ENCODE measurements at places on chromosomes 5 and 9. TPM values are rescaled to one million over a fixed set of nuclear protein-coding genes. Genes with fewer than 3 reads are reported as not detected.

GRCh38 chr5:170126626-170127025 is 20.9 kb downstream of the FOXI1 start:
- DNase-seq = no peak

DNA sequence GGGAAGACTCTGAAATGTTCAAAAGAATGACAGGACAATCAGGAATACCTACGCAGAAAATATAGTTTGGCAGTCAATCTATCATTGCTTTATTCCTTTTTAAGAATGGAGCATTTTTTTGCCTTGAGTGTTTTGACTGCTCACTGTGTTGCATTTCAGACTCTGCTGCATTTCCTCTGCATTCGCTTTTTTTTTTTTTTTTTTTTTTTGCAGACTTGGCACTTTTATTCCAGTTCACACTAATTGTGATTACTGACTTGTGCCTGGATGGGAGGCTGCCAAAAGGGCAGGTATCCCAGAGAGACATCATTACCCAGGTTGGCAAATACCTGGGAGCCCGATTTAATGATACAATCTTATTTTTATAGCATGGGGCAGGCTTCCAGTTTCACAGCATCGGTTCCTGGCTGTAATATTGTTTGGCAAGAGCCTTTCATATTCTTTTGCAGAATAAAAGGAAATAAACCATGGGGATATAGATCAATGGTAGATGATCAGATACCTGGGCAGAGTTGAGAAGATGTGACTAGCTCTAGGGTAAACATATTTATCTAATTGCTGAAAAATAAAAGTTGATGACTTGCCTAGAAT is 1132.6 kb downstream of the MAT2B start:
- DNase-seq = no peak

DNA sequence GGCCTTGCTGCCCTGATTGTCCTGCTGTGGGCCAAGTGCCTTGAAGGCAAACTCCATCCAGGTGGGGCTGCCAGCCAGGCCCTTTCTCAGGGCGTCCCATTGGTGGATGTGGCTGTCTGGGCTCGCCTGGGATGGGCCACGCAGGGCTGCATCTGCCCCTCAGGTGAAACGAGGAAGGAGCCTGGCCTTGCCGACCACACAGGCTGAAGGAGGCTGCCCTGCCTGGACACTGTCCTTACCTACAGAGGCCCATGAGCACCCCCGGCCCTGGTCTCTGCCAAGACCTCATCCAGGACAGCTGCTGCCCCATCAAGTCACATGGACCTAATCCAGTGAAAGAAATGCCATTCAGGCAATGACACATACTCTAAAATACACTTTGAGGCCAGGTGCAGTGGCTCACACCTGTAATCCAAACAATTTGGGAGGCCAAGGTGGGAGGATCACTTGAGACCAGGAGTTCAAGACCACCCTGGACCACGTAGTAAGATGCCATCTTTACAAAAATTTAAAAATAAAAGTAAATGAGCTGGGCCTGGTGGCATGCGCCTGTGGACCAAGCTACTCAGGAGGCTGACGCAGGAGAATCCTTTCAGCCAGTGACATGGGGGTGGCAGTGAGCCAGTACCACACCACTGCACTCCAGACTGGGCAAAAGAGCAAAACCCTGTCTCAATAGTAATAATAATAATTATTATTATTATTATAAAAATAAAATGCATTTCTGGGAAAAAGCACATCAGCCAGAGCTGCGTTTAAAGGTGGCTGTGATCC is 33.9 kb downstream of the PNPLA7 start:
- DNase-seq = no peak

DNA sequence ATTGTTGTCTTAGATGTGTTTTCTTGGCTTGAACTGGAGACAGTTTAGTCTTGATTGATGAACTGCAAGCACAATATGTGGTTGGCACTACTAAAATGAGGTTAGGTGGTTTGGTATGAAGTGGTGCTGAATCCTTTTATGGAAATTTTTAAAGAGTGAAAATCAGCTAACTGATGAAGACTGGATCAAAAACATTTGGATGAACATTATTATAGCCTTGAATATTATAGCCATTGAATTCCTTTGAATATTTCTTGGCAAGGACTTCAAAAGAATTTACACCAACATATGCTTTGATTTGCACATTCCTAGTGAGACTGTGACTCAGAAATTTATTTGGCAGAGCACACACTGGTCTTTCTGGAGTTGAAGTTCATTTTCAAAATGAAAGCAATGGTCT is 318.3 kb downstream of the CHSY3 start:
- no peak for DNase-seq

DNA sequence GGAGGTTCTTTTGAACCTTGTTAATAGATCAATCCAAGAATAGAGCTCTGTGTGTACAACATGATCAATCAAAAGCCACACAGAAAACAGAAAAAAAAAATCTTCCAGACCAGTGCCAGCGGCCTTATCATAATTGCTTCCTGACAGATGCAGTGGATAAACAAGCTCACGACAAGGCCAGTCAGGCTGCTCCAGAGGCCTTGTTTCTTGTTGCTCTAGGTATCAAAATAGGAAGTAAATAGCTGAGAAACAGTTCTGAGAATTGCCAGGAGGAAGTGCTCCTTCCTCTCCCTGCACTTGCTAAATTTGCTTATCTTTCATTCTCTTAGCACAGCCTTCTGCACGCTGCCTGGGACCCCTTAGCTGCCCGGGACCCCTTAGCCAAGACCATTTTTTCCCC is 199.0 kb upstream of the TARS1 start:
- DNase-seq = no peak

GRCh38 chr9:100561256-100561655 is 16.6 kb upstream of the CAVIN4 start:
- DNase-seq = no peak

DNA sequence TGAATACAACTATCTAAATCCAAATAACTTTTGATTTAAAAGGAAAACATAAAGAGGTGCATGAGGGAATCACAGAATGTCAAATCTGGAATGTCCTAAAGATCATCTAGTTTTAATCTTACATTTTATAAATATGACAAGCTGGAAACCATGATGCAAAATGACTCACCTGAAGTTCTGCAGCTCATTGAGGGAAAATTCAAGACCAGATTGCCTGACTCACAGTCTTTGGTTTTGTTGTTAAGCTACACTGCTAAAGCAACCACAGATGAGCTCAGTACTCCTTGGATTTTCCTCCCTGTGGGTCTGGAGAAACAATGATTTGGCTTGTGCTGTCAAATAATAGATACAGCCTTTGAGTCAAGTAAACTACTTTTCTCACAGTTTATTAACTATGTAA is 19.1 kb upstream of the EDIL3 start:
- DNase-seq = no peak

DNA sequence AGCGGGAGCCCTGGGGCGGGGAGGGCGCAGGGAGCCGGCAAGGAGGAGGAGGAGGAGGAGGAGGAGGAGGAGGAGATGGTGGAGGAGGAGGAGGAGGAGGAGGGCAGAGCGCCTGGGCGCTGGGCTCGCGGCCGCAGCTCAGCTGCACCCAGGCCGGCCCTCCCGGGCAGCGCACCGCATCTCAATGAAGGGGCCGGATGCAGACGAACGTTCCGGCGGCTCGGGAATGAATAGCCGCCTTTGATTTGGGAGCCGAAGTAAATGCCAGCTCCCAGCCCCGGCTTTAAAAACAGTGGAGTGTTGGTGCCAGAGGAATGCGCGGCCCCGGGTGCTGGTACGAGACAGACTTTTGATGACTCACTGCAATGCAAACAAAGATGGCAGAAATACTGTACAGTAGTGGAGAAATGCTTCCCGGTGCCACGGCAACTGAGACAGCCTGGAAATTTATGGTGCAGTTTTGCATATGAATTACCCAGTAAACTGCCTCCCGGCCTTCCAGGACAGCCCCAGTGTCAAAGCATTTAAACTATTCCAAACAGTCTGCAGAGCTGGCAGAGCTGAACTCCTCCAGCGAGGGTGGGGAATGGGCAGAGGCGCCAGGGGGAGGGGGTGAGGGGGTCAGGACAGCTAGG is 43.1 kb downstream of the NACC2 start:
- peak; percentile 51 for DNase-seq

DNA sequence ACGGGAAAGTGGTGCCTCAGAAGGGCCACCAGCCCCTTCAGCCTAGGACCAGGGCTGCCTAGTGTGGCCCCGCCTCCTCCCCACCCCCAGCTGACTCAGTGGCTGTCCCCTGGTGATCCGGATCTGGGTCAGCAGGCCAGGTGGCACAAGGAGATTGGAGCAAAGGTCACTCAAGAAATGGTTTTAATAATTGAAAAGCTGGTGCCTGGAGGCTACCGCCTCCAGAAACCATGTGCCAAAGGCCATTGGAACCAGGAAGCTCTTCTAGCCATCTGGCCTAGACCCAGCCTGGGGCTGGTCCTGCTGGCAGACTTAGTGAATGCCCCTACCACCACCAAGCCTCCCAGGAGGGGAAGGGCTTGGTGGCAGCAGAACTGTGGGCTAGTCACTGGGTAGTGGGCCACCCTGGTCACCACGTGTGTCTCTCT is 1.5 kb downstream of the ST6GALNAC4 start:
- DNase-seq = no peak

DNA sequence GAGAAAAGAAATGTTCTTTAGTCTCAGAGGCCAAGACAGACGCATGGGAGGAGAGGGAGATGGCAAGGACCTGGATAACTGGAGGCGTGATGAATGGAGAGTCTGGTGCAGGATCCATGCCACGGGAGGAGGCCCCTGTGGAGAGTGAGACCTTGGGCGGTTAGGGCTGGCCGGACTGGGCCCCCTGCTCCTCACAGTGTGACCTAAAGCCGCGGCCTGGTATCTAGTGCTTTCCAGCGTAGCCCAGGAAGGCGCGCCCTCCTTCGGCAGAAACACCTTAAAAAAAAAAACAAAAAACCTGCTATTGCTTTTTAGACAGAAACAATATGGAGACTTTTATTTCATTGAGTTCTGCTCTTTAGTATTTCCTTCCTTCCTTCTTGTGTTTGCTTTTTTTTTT is 33.1 kb downstream of the SCGB3A1 start:
- DNase-seq = no peak

GRCh38 chr5:83015676-83016075 is 61.5 kb downstream of the TMEM167A start:
- DNase-seq = no peak

GRCh38 chr5:110769000-110769681 is 30.3 kb downstream of the SLC25A46 start:
- DNase-seq = no peak

GRCh38 chr9:81597419-81598122 is 91.8 kb downstream of the TLE1 start:
- no peak for DNase-seq

DNA sequence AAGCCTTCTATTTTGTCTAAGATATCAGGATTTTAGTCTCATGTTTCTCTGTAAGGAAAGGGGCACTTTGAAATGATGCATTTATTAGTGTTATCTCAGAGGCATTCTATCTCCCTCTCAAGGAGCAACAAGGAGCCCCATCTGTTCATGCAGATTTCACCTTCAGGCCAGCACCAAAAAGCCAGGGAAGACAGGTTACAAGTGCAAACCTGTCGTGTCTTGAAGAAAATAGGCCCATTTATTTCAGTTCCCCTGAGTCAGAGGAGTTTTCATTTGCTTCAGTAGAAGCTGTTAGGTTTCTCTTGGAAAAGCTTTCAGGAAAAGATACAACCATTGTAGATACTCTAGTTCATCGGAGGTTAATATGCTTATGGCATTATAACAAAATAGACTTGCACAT is 97.2 kb downstream of the SPOCK1 start:
- DNase-seq = no peak

GRCh38 chr9:6007770-6008168 is 7.7 kb downstream of the RANBP6 start:
- DNase-seq = peak; percentile 60

- DNase-seq = no peak
These were observed 547.5 kb downstream of the ELAVL2 start for GRCh38 chr9:23278561-23278960.

GRCh38 chr5:81209869-81210493 is 23.1 kb upstream of the CKMT2 start:
- no peak for DNase-seq

DNA sequence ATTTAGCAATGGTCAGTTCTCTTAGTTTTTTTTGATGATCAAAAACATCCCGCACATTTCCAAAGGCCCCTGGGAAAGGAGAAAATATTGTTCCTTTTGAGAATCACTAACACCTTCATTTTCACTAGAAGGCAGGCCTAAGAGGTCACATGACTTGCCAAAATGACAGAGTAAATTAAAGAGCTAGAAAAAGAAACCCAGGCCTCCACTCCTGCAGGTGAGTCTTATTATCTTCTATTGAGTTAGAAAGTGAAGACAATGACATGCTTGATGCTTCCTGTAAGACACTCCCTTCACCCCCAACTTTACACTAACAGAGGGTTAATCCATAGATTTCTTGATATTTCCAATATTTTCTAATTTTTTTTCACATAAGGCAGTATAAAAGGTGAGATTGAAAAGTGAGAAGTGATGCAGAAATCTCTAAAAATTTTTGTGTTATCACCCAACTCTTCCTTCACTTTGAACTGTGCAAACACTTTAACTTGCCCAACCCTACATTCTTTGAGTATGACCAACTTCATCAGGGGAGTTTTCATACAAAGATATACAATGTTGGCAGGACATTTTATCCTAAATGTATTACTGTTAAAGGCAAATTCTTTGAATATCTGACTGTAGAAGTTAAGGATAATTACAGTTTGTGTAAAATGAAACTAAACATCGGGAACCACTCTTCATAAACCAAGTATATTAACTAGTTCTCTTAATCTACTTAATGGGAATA is 57.1 kb downstream of the SUB1 start:
- DNase-seq = no peak

GRCh38 chr9:124346347-124347163 is 68.7 kb downstream of the PSMB7 start:
- no peak for DNase-seq

DNA sequence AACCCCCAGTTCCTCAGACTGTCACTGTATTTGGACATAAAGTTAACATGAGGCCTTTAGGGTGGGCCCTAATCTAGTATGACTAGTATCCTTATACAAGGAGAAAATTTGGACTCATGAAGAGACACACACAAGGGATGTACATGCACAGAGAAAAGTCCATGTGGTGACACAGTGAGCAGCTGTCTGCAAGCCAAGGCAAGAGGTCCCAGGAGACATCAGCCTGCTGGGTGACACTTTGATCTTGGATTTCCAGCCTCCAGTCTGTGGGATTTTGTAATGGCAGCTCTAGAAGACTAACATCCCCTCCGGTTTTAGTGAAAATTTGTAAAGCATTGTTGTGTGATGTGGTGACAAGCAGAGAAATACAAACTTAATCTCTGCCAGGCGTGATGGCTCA is 66.1 kb downstream of the RAI14 start:
- DNase-seq = no peak

GRCh38 chr5:58286741-58287140 is 173.1 kb downstream of the PLK2 start:
- no peak for DNase-seq

GABRG2 gene
- not detected for total RNA-seq

CDH9 gene
- total RNA-seq = not detected

C5orf52 gene
- total RNA-seq = not detected

NUDT12 gene
- total RNA-seq = 27.1 TPM

ARRDC1 gene
- total RNA-seq = 40.0 TPM

GADD45G gene
- total RNA-seq = 5.7 TPM

SEPTIN8 gene
- 38.5 TPM for total RNA-seq
